ENCODE measurements at places on chromosomes 7 and 10.

- DNase-seq, result no peak
These were observed 9.6 kb downstream of the GSTK1 start for GRCh38 chr7:143272871-143273270.

DNA sequence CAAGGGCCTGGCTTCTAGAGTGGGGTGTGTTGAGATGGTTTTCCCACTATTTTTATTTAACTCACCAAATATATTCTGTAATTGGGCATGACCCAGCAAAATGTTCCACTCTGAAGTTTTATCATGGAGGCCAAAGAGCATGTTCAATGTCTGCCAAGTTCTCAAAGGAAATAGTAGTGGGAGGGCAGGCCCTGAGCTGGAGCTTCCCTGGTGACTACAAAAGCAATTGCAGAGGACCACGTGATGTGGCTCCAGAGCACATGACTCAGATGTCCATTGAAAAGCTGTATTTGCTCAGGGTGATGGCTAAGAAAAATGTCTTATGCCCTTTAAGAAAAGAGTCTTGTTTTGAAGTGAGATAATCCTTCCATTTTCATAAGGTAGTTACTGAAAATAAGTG, 1024.8 kb downstream of the LRMDA start:
- no peak for DNase-seq

DNA sequence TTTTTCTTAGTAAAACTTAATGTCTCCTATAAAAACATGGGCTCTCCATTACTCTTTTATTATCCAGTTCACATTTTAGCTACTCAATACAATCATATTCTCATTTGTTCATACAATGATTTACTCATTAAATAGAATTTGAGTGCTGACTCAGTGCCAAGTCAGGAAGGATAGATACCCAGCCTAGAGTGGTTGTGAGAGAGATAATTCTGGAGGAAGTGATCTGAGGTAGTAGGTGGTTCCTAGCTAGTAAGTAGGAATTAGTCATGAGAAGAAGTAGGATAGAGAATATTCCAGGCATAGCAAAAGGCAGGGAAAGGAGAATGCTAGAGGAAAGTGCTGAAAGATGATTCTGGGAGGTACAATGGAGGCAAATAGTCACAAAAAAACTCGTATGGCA, 133.5 kb upstream of the MBL2 start:
- DNase-seq, result no peak

- DNase-seq, result no peak
These were observed 38.4 kb downstream of the RHOBTB1 start for GRCh38 chr10:60905580-60905979.

Data from activated naive CD4-positive, alpha-beta T cell treated with anti-CD3 and anti-CD28 coated beads for 36 hours (primary cell).